Activated T-cell treated with anti-CD3 and anti-CD28 coated beads, Interleukin-2, amount 50 U/mL, for 4 hours (primary cell): ENCODE measurements at places on chromosomes 1 and 21. TPM values are rescaled to one million over a fixed set of nuclear protein-coding genes. Genes with fewer than 3 reads are reported as not detected.

The PAQR6 gene
- total RNA-seq: 3.6 TPM

The MRPL20 gene
- total RNA-seq: 271 TPM

The A3GALT2 gene
- 0.30 TPM for total RNA-seq

The CR1L gene
- not detected for total RNA-seq

The FUCA1 gene
- total RNA-seq: 4.8 TPM

The RNU1-3 gene
- total RNA-seq: 1,622 TPM

The HJV gene
- not detected for total RNA-seq

The HRNR gene
- total RNA-seq: not detected

The SPTA1 gene
- total RNA-seq: 0.40 TPM

The ECM1 gene
- 0.50 TPM for total RNA-seq

The NR1I3 gene
- total RNA-seq: not detected

The DFFA gene
- total RNA-seq: 73.4 TPM

The AKR7A3 gene
- 1.3 TPM for total RNA-seq

The SLC44A5 gene
- total RNA-seq: not detected

The OR2L3 gene
- total RNA-seq: not detected

The CFHR3 gene
- 0.18 TPM for total RNA-seq

The KRTAP26-1 gene
- total RNA-seq: not detected

The PYCR2 gene
- total RNA-seq: 156 TPM

The DDR2 gene
- 0.38 TPM for total RNA-seq

The SERTAD4 gene
- total RNA-seq: not detected

The TNNT2 gene
- not detected for total RNA-seq

The C8A gene
- total RNA-seq: not detected

The ABCB10 gene
- total RNA-seq: 16.7 TPM

The RXFP4 gene
- not detected for total RNA-seq

The F13B gene
- not detected for total RNA-seq

The LHX8 gene
- total RNA-seq: not detected

The FCRLA gene
- 0.24 TPM for total RNA-seq

The BARHL2 gene
- total RNA-seq: not detected

The DPYD gene
- total RNA-seq: 2.8 TPM

The SPRR2B gene
- not detected for total RNA-seq

The CA6 gene
- 0.14 TPM for total RNA-seq

The CLCA1 gene
- total RNA-seq: 0.13 TPM

The CDK18 gene
- total RNA-seq: 0.95 TPM
